Upper lobe of left lung (tissue), 6 donors: ENCODE measurements at places on chromosomes 11 and 22. TPM values are rescaled to one million over a fixed set of nuclear protein-coding genes. Genes with fewer than 3 reads are reported as not detected.

- DNase-seq, result peak; percentile 12
Measured at GRCh38 chr11:76808996-76809395, 25.8 kb downstream of the TSKU start.

- DNase-seq, result no peak
Measured at GRCh38 chr11:18752502-18752901, 26.5 kb upstream of the IGSF22 start.

DNA sequence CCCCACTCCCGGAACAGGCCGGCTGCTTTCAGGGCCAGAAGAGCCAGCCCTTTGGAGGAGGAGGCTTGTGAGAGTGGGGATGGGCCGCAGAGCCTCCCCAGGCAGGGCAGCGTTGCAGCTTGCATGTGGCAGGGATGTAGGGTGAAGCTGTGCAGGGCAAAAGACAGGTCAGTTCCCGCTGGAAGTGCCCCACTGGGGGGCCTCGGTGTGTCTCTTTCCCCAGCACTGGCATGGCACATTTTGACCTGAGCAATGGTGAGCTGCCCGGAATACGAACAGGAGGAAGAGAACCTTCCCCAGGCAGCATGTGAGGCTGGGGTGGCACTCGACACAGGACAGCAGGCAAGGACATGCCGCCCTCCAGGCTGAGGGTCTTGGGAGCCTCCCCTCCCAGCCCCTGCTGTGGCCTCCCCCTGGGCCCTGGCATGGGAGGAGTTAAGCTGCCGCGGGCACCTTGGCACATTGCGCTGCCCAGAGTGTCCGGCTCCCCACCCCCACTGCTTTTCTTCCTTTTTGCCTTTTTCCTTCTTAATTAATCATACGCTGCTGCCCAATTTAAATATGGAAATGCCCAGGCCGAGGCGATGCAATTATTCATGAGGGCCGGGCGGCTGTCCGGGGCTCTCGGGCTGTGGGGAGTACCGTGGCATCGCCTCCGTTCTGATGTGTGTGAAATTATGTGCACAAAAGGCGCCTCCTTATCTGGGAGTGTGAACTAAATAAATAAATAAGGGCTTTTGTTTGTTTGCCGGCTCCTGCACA lies 76.0 kb upstream of the WNT7B start:
- peak; percentile 71 for DNase-seq

DNA sequence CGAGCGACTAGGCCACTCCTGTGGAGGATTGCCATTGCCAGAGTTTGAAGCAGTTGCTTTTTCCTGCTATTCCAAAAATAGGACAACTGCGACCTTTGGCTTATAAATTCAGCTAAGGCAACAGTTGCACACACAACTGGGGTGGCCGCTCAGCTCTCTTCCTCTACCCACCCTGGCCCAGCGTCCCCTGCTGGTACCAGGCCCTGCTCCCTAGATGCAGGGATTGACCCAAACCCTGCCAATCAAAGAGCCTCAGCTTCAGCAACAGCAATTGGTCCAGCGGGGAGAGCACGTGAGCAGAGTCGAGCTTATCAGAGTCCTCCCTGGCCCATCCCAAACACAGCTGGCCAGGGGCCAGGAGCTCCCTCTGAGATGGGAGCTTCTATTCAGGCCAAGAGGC lies 22.0 kb upstream of the CABP2 start:
- no peak for DNase-seq

Gene APOBEC3H
- 1.9 TPM for total RNA-seq

Gene PRDM10
- 13.9 TPM for total RNA-seq
